ENCODE measurements at places on chromosomes 1 and 21.

DNA sequence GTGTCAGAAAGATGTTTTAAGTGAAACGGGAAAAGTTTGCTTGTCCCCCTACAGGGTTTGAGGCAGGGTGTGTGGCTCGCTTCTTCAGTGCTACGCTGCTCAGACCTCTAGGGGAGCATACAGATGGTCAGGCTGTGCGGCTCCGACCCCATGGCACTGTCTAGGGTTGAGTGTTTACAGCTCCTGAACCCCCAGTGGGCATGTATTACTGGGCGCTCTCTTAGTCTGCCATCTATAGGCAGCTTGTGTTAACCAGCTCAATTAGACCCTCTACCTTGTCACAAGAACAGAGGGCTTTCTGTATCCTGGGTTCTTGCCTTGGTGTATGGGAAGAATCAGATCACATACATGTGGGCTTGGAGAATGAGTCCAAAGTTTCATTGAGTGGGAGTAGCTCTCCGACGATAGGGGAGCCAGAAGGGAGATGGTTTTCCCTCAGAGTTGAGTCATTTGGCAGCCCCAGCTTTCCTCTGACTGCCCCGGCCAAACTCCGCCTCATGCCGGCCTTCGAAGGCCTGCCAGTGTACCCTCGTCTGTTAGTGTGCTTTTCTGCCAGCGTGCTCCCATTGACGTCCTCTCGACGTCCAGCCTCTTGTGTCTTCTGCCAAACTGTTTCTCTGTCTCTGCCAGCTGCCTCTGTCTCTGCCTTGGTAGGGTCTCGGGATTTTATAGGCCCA lies 38.6 kb upstream of the ADGRL4 start:
- no peak for DNase-seq

GRCh38 chr1:204863730-204864129 lies 6.9 kb upstream of the NFASC start:
- DNase-seq, result no peak

GRCh38 chr1:62953633-62954032 lies 169.7 kb downstream of the ATG4C start:
- DNase-seq, result no peak

DNA sequence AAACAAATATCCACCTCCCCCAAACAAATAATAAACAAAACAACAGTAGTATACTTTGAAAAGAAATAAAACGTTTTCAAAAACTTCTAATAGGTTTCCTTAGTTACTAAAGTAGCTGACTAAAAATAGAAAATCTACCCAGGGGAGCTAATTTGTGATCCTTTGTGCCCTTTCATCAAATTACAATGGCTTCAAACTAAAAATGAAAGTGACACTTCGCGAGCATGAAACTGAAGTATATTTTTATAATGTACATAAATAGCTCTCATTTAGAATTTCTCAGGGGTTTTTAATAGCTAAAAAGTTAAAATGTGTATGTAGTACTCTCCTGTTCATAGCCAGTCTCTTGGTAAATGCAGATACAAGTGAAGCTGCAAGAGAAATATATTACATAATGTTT lies 78.4 kb downstream of the BRINP3 start:
- DNase-seq, result no peak

- DNase-seq, result no peak
Observed at GRCh38 chr1:63774617-63775417, 1.0 kb downstream of the ROR1 start.

DNA sequence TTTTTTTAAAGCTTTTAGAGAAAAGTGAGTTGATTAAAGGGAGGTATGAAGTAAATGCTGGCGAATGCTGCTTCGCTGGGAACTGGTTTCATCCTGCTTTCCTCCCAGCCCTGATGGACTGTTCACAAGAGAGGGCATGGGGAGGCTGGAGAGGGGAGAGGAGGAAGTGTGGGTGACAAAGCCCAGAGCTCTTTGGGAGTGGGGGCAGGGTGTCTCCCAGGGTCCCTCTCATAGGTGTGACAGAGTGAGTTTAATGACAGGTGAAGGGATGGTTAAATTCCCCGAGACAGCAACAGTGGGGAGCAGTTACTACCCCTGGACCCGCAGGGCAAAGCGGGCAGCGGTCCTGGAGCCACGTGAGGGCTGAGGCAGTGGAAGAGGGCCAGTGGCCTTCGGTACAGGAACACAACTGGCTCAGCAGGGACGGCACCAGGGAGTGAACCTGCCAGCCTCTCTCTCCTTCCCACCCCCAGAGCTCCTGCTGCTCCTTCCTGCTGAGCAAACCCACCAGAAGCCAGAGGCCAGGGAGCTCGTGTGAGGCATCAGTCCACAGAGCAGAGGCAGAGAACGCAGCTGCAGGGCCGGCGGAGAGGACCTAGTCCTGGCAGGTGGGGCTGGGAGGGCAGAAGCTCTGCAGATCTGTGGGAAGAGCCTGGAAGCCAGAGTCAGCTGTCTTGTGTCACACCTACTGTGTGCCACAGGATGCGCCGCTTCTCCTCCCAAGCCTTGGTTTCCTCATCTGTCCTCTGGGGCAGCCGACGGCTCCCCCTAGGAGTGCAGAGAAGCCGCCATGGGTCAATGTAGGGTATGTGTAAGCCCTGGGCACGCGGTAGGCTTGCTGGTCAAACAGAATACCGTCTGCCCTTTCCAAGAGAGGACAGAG lies 20.9 kb upstream of the LRP8 start:
- DNase-seq, result no peak

DNA sequence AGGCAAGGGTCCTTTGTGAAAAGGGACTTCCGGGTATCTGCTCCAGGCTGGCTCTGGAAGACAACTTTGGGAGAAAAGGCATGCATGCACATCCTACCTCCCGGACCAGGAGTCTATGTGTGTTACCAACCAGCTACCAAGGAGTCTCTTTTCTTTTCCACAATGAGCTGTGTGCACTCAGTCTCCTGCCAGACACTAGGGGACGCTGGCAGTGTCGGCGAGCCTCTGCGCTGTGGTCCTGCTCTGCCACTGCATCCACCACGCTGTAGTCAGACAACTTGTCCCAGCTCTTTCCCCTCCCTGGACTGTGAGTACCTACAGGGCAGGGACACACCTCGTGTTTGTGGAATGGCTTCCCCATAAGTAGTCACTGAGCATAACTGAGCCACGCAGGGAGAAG lies 5.1 kb upstream of the SSR2 start:
- no peak for DNase-seq

- no peak for DNase-seq
Observed at GRCh38 chr1:230822092-230822581, 46.2 kb downstream of the C1orf198 start.

DNA sequence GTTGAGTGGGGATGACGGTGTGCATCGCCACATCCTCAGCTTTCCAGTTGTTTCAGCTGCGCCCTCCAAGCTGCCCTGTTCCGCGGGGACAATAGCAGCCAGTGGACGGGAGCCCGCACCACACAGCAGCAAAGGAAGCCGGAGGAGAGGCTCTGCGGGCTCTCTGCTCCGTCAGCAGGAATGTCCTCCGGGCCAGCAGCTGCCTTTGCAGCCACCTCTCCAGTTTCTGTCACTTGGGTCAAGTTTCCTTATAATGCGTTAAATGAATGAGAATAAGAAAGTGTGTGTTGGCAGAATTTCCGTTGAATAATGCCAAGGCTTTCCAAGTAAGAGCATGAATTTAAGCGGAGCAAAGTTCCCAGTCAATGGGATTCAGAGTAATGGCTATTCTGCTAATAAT lies 263.3 kb downstream of the KIF26B start:
- DNase-seq, result no peak

DNA sequence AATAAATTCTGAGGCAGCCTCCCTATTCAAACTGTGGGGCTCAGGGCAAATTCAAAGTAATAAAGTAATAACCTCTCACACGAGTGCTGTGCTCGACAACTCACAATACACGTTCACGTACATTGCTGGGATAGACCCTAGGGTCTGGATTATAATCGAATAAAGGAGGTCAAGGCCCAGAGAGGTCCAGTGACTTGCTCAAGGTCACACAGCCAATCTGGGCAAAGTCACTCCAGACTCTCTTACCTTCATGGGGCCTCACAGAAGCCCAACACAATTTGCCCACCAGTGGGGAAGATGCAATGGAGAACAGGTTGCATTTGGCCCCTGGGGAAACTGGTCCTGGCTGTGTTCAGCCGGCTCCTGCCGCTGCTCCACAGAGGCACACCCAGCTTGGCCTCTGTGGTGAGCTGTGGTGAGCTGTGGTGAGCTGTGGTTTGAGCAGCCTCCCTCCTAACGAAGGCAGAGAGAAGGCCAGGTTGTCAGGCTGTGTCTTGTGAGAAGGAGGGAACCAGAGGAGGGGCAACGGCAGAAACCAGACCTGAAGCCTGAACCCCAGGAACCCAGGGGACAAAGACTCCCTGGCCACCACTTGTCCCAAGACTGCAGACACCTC lies 35.1 kb downstream of the NUAK2 start:
- DNase-seq, result peak; percentile 31

DNA sequence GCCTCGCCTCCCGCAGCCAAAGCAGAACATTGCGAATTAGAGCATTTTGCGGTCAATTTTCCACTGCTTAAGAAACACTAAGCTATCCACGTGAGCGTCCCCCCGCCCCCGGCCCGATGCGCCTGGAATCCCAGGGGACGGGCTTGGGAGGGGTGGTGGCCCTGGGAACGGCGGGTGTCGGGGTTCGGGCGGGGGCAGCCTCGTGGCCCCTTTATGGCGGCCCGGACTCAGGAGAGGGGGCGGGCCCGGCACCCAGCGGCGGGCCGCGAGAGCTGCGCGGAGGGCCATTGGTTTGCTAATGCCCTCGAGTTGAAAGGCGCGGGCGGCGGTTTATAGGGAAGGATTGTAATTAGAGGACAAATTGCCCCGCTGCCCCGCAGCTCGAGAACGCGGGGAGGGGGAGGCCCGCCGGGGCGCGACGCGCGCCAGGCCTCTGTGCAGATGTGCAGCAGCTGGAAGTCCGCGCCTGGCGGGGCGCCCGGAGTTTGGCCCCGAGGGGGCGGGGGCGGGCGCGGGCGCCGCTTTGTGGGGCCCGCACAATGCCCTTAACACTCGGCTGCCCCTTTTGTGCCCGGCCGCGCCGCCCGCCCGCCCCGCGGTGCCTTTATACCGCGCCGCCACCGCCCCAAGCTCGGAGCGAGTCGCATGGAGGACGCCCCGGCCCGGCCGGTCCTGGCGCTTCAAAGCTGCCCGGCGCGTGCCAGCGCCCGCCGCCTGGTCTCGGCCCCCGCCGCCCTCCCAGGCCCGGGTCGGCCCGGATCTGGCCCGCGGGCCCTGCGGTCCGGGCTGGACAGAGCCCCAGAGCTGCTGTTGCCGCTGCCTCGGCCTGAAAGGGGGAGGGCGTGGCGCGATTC lies 1.9 kb upstream of the HES3 start:
- no peak for DNase-seq

DNA sequence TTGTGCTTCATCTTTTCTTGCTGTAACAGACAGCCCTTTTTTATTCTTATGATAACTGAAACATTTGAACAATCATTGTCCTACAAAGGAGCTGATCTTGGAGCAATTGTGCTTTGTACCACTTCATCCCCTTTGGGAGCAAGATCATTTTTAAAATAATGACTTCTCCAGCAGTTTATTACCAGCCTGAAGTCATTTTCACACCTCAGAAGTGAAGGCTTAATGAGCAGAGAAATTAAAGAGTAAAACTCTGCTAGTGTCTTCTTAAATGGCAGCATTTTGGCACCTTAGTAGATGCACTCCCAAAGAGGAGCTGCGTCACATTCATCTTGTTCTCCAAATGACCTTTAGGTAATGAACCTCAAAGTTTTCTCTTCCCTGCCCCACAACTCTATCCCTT lies 439.6 kb upstream of the CAMK1G start:
- DNase-seq, result no peak

- no peak for DNase-seq
Observed at GRCh38 chr1:31476891-31477846, 64.2 kb downstream of the SERINC2 start.

GRCh38 chr1:48105165-48105564 lies 108.0 kb upstream of the TRABD2B start:
- no peak for DNase-seq
